ENCODE measurements at places on chromosomes 2 and 18.

DNA sequence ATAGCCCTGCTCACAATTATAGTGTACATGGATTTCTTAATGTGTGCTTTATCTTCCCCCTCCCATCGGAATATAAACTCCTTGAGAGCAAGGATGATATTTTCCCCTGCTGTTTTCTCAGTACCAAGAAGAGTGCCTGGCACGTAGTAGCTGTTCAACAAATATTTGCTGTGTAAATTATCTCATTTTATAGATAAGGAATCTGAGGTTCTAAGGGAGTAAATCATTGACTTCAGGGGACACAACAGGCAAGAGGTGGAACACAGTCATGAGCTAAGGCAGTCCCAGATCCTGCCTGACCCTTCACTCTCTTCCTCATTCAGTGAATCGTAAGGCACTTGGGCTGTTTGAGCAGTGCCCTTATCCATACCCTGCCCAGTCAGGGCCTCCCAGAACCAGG, 187.3 kb upstream of the TNP1 start:
- DNase-seq = no peak

DNA sequence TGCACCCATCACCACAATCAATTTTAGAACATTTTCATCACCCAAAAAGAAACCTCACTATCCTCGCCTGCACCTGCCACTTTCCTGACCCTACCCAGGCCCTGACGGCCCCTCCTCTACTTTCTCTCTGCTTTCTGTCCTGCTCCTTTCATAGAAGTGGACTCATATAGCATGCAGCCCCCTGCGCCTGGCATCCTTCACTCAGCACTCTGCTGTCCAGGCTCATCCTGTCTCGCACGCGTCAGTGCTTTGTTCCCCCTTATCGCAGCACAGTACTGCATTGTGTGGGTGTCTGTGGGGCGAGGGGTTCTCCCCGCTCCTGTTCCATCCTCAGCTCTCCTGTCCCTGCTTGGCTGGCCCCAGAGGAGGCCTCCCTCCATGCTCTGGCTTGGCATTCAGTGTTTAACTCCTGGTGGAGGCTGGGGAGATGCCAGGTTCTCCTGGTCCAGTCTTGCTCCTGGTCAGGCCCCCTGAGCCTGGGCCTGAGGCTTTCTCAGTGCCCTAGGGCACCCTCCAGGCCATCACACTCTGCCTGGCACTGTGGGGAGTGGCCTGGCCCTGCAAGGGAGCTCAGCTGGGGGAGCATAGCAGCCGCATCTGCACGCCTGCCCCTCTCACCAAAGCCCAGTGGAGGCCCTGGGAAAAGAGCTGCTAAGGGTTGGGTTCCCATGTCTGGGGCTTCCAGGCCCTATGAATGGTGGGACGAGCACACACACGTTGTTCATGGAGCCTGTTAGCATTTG, 6.6 kb upstream of the TUBB6 start:
- no peak for DNase-seq

DNA sequence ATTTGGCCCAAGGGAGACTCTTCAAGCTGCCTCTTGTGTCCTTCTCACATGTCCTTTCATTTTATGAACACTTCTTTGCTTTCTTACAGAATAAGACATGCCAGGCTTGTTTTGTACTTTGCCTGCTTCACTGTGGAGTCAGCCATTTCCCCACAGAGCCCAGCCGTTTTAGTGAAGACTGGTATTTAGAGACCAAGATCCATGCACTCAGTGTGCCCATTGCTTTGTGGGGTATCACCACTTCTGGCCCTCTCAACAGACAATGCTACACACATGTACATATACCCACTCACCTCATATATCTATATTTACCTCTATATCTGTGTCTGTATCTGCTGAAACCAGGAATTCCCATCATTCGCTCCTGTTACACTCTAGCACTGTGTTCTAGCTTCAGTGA, 74.1 kb downstream of the FARP2 start:
- DNase-seq = no peak

DNA sequence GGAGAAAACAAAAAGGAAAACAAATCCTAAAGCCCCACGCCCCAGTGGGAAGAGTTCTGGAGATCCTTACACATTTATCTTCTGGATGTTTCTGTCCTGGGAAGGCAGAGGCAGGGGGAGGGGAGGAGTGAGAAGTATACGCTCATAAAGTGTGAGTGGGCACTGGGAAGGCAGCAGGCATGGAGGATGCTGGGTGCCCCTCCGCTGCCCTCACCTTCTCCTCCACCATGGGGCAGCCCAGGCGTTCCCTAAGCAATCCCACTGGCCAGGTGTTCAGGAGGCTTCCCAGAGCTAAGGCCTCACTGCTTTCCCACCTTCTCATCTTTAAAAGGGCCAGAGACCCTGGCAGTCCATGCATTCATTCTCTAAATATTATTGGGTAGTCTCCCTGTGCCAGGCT, 112.0 kb upstream of the SMAD2 start:
- DNase-seq = no peak

- DNase-seq = no peak
These were observed 335.6 kb downstream of the EIPR1 start for GRCh38 chr2:3041841-3042600.

- DNase-seq = no peak
These were observed 43.4 kb upstream of the ANKRD62 start for GRCh38 chr18:12049978-12050811.

GRCh38 chr2:120929829-120930228, 194.2 kb downstream of the GLI2 start:
- DNase-seq = no peak

DNA sequence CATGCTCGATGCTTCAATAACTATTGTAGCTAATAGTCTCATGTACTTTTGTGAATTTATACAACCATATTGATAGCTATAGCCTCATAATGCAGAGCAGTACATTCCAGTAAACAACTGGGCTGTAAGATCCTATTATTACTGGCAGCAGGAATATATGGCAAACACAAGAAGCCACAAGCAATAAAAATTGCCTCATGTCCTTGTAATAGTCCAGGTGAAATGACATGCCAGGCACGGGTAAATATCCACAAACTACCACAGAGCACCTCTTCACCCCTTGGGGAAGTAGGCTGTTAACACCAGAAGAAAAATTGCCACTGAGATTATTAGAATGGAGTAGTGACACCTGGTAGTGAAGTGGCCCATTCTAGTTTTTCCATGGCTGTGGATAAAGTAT, 158.3 kb downstream of the MTX2 start:
- DNase-seq = no peak

- DNase-seq = no peak
These were observed 80.5 kb upstream of the SPATS2L start for GRCh38 chr2:200225951-200226350.

GRCh38 chr18:66226782-66227181, 377.1 kb downstream of the CDH19 start:
- DNase-seq = no peak

GRCh38 chr2:229601396-229601795, 113.0 kb downstream of the DNER start:
- DNase-seq = no peak

DNA sequence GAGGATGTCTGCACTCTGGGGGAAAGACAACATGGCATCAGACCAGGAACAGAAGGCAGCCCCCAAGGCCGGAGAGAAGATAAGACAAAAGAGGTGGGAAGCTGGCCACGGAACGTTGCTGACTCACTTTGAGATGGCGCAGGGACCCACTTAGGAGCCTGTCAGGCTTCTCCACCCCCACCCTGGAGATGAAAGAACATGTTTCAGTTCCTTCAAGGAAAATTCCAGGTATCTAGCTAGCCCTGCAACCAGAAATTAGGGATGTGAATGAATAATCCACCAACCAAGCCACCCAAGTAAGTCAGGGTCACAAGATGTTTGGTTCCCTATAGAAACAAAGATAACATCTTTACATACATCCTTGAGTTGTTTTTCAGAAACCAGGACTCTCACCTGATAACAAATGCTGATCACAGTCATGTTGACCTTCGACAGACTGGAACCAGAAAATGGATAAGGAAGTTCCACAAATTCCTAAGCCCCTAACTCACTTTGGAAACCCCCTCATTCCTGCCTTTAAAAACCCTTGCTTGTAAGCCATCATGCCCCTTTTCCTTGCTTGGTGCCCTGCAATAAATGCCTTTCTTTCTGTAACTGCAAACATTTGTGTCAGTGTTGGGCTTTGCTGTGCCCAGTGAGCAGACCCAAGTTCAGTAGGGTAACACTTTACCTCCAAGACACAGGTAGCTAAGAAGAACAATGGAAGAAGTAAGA, 31.9 kb downstream of the PSTPIP2 start:
- no peak for DNase-seq

DNA sequence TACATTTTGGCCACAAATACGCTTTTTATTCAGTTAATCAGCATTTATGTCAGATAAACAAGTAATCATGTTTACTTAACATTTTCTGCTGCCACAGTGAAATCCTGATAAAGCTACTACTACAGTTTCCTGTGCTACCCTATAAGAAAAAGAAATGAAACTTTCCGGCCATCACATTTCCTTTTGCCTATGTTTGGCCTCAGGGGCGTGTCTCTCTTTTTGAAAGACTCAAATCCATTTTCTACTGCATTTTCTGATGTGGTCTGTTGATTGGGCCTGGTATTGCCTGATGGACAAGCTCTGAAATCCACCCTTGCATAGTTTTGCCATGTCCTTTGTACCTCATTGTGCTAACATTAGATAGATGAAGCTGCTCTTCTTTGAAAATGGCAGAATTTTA, 152.6 kb downstream of the AGPS start:
- DNase-seq = no peak

DNA sequence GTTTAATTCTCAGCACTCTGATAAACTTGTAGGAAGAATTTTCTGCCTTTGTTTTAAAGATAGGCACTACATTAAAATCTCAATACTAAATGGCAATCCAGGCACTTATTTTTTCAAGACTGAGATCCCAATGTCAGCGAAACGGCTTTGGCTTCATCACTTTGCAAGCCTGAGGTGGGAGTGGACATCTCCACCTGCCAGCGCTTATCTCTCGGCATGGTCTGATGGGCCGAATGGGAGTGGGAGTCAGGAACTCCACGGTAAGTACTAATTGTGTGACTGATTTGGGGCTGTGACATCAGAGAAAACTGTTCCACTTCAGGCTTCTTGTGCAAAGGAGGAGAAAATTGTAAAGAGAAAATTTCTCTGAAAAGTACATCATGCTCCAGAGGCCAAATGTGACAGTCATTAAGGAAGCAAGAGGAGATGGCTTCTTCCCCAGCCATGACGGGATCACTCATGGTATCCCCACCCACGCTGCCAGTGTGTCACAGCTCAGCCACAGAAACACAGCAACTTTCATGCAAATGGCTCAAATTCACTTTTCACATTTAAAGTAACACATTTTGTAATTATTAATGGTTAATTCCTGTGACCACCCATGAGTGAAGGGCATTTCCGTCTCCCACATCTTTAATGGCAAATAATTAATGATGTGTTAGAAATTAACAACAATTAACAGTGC, 385.5 kb upstream of the HNRNPA3 start:
- DNase-seq = no peak

GRCh38 chr2:30218338-30218713, 13.0 kb upstream of the LBH start:
- DNase-seq = no peak

GRCh38 chr2:122179492-122180165, 424.2 kb downstream of the TSN start:
- DNase-seq = no peak

DNA sequence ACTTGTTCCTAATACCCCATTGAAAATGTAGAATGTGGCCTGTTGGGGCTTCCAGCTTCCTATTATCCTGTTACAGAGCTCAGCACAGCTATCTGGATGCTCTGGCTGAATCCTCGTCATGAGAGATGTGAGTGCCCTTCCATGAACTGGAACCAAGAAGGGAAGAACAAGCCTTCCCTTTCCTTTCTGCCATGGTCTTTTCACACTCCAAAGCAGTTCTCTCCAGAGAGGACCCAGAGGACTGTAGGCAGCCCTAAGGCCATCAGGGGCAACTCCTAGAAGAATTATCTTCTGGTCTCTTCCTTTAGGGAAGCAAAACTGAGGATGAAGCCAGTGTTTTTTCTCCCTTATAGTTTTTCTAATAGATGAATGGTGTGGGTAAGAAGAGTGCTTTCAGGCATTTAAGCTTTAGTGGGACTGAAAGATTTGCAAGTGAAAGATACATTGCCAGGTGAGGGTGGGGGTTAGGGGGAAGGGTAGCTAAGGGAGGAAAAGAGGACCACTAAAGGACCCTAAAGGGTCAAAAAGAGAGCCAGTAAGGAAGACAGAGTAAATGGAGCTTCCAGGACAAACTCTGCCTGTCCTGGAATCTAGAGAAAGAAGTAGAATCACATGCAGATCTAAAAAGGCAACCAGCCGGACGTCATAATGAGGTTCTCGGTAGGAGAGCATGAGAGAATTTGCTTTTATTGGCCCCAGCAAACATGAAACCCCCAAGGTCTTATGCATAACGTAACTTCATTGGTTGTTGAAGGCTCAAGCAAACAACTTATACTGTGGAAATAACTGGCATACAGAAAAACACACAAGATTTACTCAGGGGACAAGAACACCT, 12.4 kb upstream of the XPO1 start:
- DNase-seq = no peak

- DNase-seq = no peak
These were observed 46.7 kb downstream of the KIDINS220 start for GRCh38 chr2:8790739-8791162.

DNA sequence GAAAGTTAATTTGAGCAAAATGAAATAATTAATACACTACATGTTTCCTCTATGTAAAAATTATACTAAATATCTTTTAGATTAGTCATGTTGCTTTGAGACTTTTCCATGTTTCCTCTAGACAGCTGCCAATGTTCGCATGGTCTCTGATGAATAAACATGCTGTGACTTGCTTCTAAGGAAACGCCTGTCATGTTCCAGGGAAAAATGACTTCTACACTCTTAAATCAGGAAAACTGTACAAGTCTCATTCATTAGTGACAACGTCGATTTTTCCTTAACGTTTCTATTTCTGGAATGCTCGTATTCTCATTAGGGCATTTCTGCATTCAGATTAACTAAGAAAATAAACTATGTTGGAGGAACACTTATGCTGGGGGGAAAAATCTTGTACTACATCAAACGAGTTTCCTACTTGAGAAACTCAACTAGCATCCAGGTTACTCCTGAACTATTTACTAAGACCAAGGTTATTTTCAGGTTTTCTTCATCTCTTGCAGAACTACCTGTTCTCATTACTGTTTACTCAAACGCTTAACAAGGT, 1.6 kb downstream of the COBLL1 start:
- no peak for DNase-seq

- DNase-seq = no peak
These were observed 470.5 kb upstream of the FAM98A start for GRCh38 chr2:34069604-34070003.

- DNase-seq = no peak
These were observed 557.1 kb downstream of the TNS1 start for GRCh38 chr2:217445723-217446122.

GRCh38 chr2:46796031-46796430, 119.6 kb downstream of the MCFD2 start:
- DNase-seq = no peak

Data from H9 (cell line).